ENCODE measurements at places on chromosomes 1 and 21. TPM values are rescaled to one million over a fixed set of nuclear protein-coding genes. Genes with fewer than 3 reads are reported as not detected.

Gene LCE4A
- total RNA-seq: not detected

DNA sequence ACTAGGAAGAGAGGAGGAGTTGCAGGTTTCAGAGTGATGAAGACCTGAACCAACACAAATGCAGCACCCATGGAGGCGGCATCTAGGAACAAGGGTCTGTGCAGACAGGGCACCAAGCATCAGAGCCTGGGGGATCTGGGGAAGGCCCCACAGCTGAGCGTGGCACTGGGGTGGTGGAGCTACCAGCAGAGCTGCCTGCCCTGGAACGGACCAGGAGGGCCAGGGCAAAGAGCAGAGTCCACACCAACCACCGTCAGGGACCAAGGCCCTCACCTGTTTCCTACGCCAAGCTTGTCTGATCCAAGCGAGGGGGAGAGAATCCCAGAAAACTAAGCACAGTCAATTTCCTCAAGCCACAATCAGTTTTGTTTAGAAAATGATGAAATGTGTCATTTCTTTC lies 79.0 kb upstream of the SYT6 start:
- DNase-seq: no peak

DNA sequence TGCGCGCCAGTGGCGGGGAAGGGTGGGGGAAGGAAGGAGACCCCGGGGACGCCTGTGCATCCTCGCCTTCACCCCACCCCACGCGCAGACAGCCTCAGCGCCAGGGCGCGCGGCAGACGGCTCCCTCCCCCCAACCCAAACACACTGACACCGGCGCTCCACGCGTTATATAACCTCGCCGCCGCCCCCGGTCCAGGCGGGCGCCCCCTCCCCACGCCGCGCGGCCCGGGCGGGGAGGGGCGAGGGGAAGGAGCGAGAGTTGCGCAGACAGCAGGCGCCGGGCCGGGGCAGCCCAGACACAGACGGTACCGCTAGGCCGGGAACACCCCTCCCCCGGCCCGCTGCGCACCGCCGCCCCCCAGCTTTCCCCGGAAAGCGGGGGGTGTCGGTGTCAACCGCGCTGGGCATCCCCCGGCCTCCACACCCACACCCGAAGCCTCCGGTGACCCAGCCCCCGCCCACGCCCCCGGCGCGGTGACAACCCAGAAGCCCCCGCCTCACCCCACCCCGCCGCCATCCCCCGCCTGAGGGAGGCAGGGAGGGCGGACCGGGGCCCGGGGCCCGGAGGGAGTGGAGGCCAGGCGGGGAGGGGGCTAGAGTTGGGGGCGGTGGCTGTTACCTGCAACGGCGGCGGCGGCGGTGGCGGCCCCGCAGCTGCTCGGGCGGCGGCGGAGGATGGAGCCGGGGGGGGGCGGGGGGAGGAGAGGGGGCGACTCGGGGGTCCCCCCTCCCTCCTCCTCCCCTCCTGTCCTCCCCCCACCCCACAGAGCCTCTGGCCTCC lies 432 bp downstream of the AKT3 start:
- DNase-seq: peak; percentile 58

- no peak for DNase-seq
These were observed 16.1 kb downstream of the DIPK1A start for GRCh38 chr1:92944901-92945747.

Measured in Right ventricle myocardium superior (tissue), 1 donor.